Esophagus muscularis mucosa (tissue), 4 donors: ENCODE measurements at places on chromosomes 3 and 15. TPM values are rescaled to one million over a fixed set of nuclear protein-coding genes. Genes with fewer than 3 reads are reported as not detected.

The ADAMTS17 gene
- total RNA-seq = 5.3 TPM

The P2RY1 gene
- total RNA-seq = 3.0 TPM

- no peaks in the 10 kb centered on the region for H3K36me3 ChIP-seq
- H3K27ac ChIP-seq = no peak overlapping the region
- H3K4me3 ChIP-seq = no peak overlapping the region
- no peaks in the 10 kb centered on the region for H3K4me1 ChIP-seq
- DNase-seq = no peak
- H3K27me3 ChIP-seq = no peaks in the 10 kb centered on the region
These were observed 585.1 kb upstream of the SUCLG2 start for GRCh38 chr3:68239542-68239941.

- no peaks in the 10 kb centered on the region for H3K36me3 ChIP-seq
- no peak overlapping the region for H3K4me3 ChIP-seq
- no peaks in the 10 kb centered on the region for H3K27me3 ChIP-seq
- no peak for DNase-seq
- H3K4me1 ChIP-seq = no peaks in the 10 kb centered on the region
These were observed 362.8 kb downstream of the CHST2 start for GRCh38 chr3:143482106-143483088.

GRCh38 chr15:91873138-91873536 is 19.6 kb downstream of the SLCO3A1 start:
- no peaks in the 10 kb centered on the region for H3K36me3 ChIP-seq
- no peak overlapping the region for H3K4me3 ChIP-seq
- H3K4me1 ChIP-seq = peaks cover 12% of the 10 kb centered on the region
- no peak overlapping the region for H3K27ac ChIP-seq

GRCh38 chr3:134087060-134087974 is 57.6 kb upstream of the SLCO2A1 start:
- H3K27ac ChIP-seq = no peak overlapping the region
- no peaks in the 10 kb centered on the region for H3K36me3 ChIP-seq
- no peaks in the 10 kb centered on the region for H3K27me3 ChIP-seq
- no peak overlapping the region for H3K4me3 ChIP-seq

DNA sequence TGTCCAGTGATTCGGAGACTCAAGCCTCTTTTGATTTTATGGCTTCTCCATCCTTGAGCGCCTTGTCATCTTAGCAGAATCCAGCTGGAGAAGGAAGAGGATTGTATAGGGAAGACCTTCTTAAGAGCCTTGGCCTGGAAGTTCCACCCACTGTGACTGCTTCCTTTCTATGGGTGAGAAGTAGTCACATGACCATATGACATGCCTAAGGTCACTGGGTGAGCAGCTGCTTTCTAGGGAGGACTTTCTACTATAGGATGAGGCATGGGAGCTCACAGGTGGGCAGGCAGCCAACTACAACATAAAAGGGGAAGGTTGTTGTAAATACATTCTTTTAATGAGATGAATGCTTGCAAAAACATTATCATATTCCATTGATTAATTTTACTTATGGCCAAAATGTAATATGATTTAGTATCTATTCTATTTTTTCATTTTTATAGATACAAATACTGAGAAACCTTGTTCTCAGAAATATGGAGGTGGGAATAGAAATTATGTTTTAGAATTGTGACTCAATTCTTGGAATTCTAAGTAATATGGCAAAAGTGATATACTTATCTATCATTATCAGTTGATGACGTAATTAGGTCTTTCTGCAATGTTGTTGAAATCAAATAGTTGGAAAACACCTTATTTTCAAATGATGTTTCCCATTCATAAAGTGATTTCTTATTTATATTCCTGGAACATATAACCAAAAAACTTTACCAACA is 53.6 kb upstream of the MINAR1 start:
- no peaks in the 10 kb centered on the region for H3K27me3 ChIP-seq
- DNase-seq = no peak
- H3K4me1 ChIP-seq = peaks cover 4% of the 10 kb centered on the region
- H3K4me3 ChIP-seq = no peak overlapping the region
- no peaks in the 10 kb centered on the region for H3K36me3 ChIP-seq

DNA sequence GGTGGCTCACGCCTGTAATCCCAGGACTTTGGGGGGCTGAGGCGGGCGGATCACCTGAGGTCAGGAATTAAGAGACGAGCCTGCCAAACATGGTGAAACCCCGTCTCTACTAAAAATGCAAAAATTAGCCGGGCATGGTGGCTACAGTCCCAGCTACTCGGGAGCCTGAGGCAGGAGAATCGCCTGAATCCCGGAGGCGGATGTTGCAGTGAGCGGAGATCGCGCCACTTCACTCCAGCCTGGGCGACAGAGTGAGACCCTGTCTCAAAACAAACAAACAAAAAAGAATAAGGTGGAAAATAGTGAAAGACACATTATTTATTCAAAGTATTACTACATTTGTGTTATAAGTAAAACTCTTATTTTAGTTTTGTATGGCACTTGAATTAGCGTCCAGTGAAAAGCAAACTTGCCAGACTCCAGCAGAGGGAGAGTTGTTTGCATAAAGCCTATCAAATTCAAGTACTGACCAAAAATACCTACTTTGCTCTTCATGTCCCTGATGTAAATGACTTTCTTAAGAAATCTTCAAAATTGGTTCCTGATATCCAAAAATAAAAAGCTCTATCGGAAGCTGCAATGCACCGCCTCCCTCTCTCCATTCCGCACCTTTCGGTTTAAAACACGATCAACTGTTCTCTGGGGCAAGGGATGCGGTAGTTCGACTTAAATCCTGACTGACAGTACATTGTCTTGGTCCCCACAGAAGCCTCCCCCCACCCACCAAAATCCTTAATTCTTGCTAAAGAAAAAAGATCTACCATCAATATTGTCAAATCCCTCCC is 1.2 kb downstream of the TRPM7 start:
- peak overlapping the region; percentile 95 for H3K27ac ChIP-seq
- peak overlapping the region; percentile 86 for H3K4me3 ChIP-seq
- H3K4me1 ChIP-seq = peaks cover 31% of the 10 kb centered on the region
- H3K36me3 ChIP-seq = peaks cover 18% of the 10 kb centered on the region
- DNase-seq = no peak

The USP4 gene
- 17.9 TPM for total RNA-seq

- H3K36me3 ChIP-seq = no peaks in the 10 kb centered on the region
- DNase-seq = no peak
- H3K27ac ChIP-seq = no peak overlapping the region
- no peaks in the 10 kb centered on the region for H3K4me1 ChIP-seq
These were observed 318.5 kb upstream of the ARPP21 start for GRCh38 chr3:35320646-35321407.

- H3K4me3 ChIP-seq = no peak overlapping the region
- no peaks in the 10 kb centered on the region for H3K4me1 ChIP-seq
- no peak for DNase-seq
- no peaks in the 10 kb centered on the region for H3K36me3 ChIP-seq
- H3K27me3 ChIP-seq = no peaks in the 10 kb centered on the region
- H3K27ac ChIP-seq = no peak overlapping the region
These were observed 598.7 kb upstream of the TGFBR2 start for GRCh38 chr3:30007668-30008067.

The IL5RA gene
- total RNA-seq = 0.13 TPM

DNA sequence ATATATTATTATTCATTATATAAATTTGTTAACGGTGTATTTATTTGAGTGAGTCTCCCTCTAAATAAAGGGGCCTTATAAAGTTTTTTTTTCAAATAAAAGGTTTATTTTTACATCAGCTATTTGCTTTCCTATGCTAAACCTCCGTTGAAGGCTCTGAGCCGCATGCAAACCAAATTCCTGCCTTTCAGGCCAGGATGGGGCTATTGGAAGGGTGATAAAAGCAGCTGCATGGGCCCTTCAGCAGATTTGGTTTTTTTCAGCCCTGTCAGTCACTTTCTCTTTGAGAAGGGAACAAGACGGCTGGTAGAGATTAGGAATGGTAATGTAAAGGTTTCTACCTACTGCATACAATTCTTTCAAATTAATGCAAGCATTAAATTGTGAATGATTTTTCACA is 244.2 kb downstream of the WNT5A start:
- H3K36me3 ChIP-seq = no peaks in the 10 kb centered on the region
- H3K4me1 ChIP-seq = no peaks in the 10 kb centered on the region
- H3K27ac ChIP-seq = no peak overlapping the region
- H3K27me3 ChIP-seq = no peaks in the 10 kb centered on the region
- H3K4me3 ChIP-seq = no peak overlapping the region

The AADACL2 gene
- 0.17 TPM for total RNA-seq

The ZNF609 gene
- total RNA-seq = 53.7 TPM

DNA sequence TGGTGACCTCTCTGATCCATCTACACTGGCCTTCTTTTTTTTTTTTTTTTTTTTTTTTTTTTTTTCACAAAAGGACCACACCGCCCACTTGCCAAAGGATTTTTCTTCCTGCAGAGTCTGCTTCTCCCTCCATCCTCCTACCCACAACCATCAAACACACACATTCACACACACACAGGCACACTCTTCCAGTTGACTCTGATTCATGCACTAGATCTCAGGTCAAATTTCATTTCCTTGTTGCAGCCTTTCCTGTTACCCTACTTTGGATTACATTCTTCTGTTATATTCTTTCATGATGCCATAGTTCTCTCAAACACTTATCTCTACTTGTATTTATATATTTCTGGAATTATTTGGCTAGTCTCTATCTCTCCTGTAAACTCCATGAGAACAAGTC is 133.9 kb downstream of the STAC start:
- no peak overlapping the region for H3K4me3 ChIP-seq
- H3K27ac ChIP-seq = no peak overlapping the region
- no peaks in the 10 kb centered on the region for H3K36me3 ChIP-seq
- DNase-seq = peak; percentile 14
- no peaks in the 10 kb centered on the region for H3K4me1 ChIP-seq

GRCh38 chr3:12394569-12395271 is 89.6 kb upstream of the TSEN2 start:
- H3K27me3 ChIP-seq = no peaks in the 10 kb centered on the region
- H3K27ac ChIP-seq = no peak overlapping the region
- H3K4me3 ChIP-seq = no peak overlapping the region
- H3K36me3 ChIP-seq = peaks cover 13% of the 10 kb centered on the region
- H3K4me1 ChIP-seq = no peaks in the 10 kb centered on the region

- H3K4me3 ChIP-seq = no peak overlapping the region
- no peak for DNase-seq
- H3K27ac ChIP-seq = no peak overlapping the region
- H3K27me3 ChIP-seq = no peaks in the 10 kb centered on the region
- H3K36me3 ChIP-seq = no peaks in the 10 kb centered on the region
These were observed 33.8 kb downstream of the RBMS3 start for GRCh38 chr3:29314727-29315088.

- peaks cover 8% of the 10 kb centered on the region for H3K36me3 ChIP-seq
- peak within 1 kb of the TSS; percentile 93 for H3K4me3 ChIP-seq
- no peaks in the 10 kb centered on the region for H3K27me3 ChIP-seq
- peak; percentile 99 for DNase-seq
These were observed at the start of gene SLMAP for GRCh38 chr3:57755741-57756527. Gene SLMAP (plus strand): TSS chr3:57756309. CDS start chr3:57757652, 1,343 bp downstream.

DNA sequence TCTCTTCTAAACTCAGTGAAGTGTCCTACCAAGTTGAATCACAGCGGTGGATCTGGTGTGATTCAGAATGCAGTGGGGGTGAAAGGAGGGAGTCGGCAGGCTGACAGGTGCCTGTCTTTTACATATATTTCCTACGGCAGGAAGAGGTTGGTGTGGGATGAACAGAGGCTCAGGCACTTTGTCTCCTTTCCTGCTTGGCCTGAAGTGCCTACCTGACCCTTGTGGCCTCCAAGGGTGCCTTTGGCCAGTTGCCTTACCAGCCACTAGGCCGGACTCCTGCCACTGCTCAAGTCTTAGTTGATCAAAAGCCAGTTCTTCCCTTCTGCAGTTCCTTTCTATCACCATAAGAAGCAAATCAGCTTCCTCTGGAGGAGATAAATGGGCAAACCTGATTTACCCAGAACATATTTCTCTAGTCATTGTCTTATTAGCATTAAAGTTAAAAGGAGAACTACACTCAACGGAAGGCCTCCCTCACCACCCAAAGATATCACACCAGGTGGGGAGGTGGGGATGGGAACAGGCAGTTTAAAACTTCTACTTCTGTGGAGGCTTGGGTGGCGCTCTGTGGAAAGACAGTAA is 52.1 kb downstream of the CRTC3 start:
- peaks cover 66% of the 10 kb centered on the region for H3K4me1 ChIP-seq
- H3K27ac ChIP-seq = peak overlapping the region; percentile 24
- no peak for DNase-seq
- H3K36me3 ChIP-seq = no peaks in the 10 kb centered on the region
- H3K27me3 ChIP-seq = no peaks in the 10 kb centered on the region

The AQP9 gene
- not detected for total RNA-seq

The CCDC9B gene
- total RNA-seq = 22.9 TPM
